ENCODE measurements at places on chromosomes 3 and 15. TPM values are rescaled to one million over a fixed set of nuclear protein-coding genes. Genes with fewer than 3 reads are reported as not detected.

TEX55 gene
- not detected for total RNA-seq

DNA sequence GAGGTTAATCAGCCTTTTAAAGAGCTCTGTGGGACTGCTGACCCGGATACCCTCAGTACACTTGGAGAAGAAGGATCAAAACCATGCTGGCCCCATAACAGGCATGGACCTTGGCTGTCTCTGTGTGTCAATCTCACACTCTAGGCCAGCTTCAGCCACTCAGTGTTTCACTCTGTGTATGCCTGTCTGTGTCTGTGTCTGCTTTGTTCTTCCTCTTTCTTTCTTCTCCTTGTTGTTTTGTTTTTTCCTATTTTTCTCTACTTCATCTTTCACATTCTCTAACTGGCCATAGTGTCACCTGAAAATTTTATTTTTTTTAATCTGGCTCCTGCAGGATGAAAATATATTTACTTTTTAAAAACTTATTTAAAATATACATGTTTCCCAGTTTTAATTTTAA lies 51.1 kb downstream of the SERP1 start:
- no peak for DNase-seq

GRCh38 chr3:94171954-94172353 lies 109.1 kb downstream of the NSUN3 start:
- DNase-seq: no peak

- peak; percentile 79 for DNase-seq
Observed at GRCh38 chr15:73851689-73852088, 21.7 kb upstream of the TBC1D21 start.

BFSP2 gene
- not detected for total RNA-seq

DNA sequence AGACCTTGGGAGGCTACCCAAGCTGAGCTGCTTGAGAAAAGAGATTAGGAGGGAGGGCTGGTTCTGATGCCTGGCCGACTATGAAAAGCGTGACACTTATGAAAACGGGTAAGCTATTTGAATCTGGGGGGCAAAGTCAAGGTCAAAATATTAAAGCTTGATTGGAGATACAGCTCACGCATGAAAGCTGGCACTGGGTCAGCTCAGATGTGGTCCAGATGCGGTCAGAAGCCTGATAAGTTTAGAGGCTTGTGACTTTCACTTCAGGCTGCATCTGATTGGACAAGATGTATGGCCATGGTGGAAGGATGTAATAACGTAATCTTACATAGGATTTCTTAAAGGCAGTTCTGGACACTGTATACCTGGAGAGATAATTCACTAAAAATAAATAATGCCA lies 690.3 kb downstream of the NTRK3 start:
- no peak for DNase-seq

- DNase-seq: no peak
Observed at GRCh38 chr3:148319161-148319915, 378.4 kb upstream of the AGTR1 start.

LYZL4 gene
- not detected for total RNA-seq

RTP3 gene
- not detected for total RNA-seq

GRCh38 chr15:62798536-62798935 lies 244.0 kb upstream of the TPM1 start:
- DNase-seq: no peak

AHSG gene
- not detected for total RNA-seq

HIGD2B gene
- total RNA-seq: not detected

DNA sequence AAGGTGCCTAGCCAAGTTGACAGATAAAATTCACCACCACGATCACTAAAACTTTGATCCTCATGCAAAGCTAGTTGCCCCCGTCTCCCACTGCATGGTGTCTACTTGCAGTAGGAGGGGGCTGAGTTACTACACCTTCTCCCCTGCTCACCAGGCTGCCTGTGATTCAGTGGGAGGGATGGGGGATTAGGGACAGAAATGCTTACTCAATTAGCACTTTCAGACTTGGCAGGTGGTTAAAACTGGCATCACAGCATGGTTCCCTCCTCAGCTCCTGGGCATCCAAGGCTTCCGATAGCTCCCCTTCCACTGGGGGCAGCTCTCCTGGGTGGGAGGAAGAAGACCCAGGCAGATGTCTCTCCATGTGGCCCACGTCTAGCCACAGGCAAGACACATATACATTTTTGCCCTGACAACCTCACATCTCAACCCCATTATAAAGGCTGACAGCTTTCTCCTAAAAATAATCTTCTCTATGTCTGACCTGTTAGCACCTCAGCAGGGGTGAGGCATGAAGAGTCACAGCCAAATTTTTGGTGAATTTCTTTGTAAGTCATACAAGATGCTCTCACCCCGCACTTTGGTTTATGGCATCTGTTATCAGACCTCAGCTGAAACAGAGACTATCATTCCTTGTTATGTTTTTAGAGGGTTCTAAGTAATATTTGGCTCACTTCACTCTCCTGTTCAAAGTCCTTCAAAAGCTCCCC lies 369.0 kb downstream of the SV2B start:
- no peak for DNase-seq

GRCh38 chr3:120203016-120203415 lies 82.0 kb downstream of the GPR156 start:
- no peak for DNase-seq

DNA sequence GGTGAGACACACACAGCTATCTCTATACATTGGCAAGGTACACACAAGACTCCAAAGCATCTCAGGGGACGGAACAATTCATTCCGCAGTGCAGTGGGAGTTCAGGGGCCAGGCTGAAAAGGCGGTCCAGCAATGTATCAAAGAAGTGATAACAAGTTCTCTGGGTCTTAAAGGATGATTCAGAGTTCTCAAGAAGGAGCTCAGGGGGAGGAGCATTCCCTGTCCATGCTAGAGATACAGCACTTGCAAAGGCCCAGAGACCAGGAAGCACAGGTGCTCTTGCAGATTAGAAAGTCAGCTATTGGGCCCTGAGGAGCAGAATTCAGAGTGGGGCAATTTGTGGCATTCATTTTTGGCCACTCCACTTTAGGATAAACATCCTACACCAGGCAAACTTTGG lies 34.9 kb downstream of the MECOM start:
- no peak for DNase-seq

CLDN18 gene
- total RNA-seq: not detected

GRCh38 chr15:91113030-91113429 lies 13.0 kb downstream of the SV2B start:
- peak; percentile 64 for DNase-seq

GRCh38 chr3:111921181-111921580 lies 57.6 kb upstream of the ABHD10 start:
- no peak for DNase-seq

- DNase-seq: peak; percentile 49
Observed at GRCh38 chr3:19543212-19543841, 390.7 kb downstream of the EFHB start.

AP2M1 gene
- 459 TPM for total RNA-seq

DNA sequence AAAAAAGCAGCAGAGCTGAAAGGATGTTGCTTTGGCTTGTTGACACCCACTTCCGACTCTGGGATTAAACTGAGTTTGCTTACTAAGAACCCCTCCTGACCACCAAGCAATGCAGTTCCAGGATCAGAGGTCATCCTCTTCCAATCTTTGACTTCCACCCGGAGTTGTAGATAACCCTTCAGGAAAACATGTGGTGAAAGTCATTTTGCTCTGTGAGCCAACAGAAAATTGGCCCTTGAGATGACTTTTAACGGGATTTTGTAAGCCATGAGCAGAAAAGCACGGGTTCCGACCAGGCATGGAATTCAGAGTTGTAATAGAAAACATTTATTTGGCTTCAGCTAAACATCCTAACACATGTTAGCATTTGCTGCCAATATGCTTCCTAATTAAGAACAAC lies 171.6 kb upstream of the NR2F2 start:
- DNase-seq: no peak

- no peak for DNase-seq
Observed at GRCh38 chr3:130895690-130896488, 2.0 kb downstream of the ATP2C1 start.

DNA sequence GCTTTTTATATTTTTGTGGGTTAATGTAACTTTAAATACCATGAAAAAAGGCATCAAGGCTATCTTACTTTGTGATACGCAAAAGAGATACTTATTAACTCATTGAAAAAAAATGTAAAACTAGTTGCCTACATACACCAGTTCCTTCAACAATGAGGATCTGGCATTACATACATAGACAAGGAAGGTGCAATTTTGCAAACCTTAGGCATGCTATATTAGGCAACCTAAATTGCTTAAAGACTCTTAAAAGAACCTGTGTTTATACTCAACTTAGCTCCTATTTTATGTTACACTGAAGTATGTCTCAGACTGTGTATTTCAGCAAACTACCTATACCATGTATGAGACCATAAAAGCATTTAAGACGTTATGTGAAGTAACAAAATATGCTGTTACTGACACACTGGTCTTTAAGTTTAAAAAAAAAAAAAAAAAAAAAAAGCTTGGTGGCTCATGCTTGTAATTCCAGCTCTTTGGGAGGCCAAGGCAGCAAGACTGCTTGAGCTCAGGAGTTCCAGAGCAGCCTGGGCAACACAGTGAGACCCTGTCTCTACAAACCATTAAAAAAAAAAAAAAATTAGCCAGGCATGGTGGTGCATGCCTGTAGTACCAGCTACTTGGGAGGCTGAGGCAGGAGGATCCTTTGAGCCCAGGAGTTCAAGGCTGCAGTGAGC lies 9.1 kb downstream of the TASOR start:
- DNase-seq: no peak

WWTR1 gene
- 24.8 TPM for total RNA-seq
